ENCODE measurements at places on chromosomes 2 and 18.

GRCh38 chr2:19916385-19916950 lies 14.7 kb upstream of the TTC32 start:
- no peak for DNase-seq

DNA sequence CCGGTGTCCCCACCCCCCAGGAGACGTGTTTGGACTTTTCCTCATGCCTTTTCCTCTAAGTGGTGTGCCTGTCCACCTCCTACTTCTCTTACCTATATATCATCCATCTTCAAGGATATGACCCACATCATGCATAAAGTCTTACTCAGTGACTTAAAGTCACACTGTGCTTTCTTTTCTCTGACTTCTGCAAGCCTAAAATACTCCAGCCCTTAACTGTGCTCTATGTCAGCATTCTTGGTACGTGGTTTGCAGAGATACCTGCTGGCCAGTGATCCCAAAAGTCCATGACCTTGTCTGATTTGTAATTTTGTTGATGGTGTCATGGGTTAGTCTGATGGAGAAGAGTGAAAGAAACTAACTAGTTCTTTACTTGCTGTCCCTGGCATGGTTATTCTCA lies 393.6 kb upstream of the NRP2 start:
- DNase-seq: no peak

- peak; percentile 76 for DNase-seq
Measured at GRCh38 chr2:101533561-101534148, 58.7 kb upstream of the RFX8 start.

- DNase-seq: no peak
Measured at GRCh38 chr2:174624895-174625430, 27.4 kb upstream of the WIPF1 start.

GRCh38 chr2:101948625-101949155 lies 43.1 kb upstream of the IL1R2 start:
- DNase-seq: no peak

DNA sequence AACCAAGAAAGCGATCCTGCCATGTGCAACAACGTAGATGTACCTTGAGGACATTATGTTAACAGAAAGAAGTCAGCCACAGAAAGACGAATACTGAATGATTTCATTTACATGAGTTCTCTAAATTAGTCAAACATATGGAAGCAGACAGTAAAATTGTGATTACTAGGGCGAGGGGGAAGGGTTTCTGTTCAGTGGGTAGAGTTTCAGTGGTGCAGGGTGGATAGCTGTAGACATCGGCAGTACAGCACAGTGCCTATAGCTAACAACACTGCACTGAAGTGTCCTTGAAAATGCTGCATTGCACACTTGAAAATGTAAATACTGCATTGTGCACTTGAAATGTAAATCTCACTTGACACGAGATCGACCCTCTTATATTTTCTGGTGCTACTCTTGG lies 275.3 kb downstream of the GALR1 start:
- no peak for DNase-seq

GRCh38 chr2:180662941-180663471 lies 317.4 kb upstream of the UBE2E3 start:
- peak; percentile 57 for DNase-seq

- no peak for DNase-seq
Measured at GRCh38 chr2:172339371-172340010, 87.9 kb upstream of the ITGA6 start.

DNA sequence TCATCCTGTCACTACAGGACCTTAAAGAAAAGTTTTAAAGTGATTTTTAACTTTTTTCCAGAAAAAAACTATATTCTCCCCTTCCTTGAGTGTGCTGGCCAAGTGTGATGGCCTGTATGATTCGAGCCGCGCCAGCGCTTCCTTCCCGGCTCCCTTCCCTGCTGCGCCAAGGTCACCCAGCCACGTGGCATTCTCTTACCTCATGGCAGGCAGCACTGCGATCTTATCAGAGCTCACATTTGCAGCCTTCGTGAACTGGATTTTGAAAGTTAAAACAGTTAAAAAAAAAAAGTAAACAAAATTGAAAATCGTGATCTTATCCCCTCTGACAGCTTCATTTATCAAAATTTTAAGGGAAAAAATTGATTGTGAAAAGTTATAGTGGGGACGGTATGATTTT lies 279.8 kb downstream of the PTGR3 start:
- no peak for DNase-seq

- no peak for DNase-seq
Measured at GRCh38 chr2:109703077-109703476, 88.9 kb downstream of the SOWAHC start.

GRCh38 chr2:36572719-36573059 lies 25.3 kb downstream of the FEZ2 start:
- no peak for DNase-seq

DNA sequence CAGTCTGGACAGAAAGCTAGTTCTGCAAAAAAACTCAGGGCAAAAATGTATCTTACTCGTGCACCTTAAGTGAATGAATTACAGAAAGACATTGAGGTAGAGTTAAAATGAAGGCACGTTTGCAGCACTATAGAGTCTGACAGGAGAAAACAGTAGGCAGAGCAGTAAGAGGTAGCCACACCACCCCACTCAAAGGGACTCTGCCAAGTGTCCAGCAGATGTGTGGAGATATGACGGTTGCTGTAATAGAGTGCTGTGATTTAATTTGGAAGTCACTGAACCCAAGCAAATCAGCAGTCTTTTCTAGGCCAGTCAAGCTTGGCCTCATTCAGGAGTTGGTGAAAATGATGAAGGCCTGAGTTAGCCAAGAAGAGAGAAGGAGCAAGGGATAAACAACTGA lies 464.4 kb downstream of the PTPRM start:
- DNase-seq: no peak

DNA sequence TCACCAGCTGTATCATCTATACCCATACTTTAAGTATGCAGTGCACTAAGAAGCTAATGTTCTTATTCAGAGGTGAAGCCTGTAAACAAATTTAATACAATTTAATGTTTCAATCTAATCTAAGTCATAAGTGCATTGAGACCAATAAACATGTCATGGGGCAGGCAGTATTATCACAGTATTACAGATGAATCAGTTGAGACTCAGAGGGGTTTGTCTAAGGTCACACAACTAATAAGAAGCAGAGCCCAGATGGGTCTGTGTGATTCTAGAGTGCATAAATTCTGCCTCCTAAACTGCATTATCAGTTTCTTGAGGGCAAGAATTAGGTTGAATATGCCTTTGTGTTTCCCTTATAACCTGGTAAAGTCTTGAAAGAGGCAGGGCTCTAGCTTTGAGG lies 140.9 kb upstream of the RNF152 start:
- DNase-seq: no peak

GRCh38 chr2:65710779-65711295 lies 278.4 kb upstream of the SPRED2 start:
- DNase-seq: no peak

Measured in HAP-1 (cell line).